T-helper 9 cell (primary cell): ENCODE measurements at places on chromosomes 7 and 10.

DNA sequence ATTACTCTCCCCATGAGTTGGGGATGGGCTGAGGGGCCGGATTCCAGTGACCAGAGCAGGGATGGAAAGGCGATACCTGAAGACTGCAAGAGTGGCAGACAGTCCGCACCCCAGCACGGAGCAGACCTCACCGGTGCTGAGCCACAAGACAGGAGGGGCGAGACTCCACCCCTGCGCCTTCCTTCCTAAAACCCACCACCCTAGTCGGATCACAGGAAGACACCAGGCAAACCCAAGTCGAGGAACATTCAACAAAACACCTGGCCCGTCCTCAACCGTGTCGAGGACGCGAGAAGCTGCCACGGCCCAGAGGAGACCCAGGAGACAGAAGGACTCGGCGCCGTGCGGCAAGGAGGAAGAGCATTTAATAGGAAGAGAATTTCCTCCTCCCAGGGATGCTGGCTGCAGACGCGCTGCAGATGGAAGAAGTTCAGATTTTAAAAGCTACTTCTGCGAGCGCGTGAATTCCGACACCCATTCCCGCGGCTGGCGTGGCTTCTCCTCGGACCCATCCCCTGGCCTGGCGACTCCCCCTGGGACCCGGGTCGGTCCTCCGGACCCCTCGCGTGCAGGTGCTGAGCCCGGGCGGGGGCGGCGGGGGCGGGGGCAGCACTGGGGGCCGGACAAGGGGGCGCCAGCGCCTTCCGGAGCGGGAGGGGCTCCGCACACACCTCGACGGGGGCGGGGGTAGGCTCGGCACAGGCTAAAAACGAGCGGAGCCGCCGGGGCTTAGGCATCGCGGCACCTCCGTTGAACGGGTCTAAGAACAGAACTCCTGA is 563 bp upstream of the UTF1 start:
- DNase-seq: no peak

DNA sequence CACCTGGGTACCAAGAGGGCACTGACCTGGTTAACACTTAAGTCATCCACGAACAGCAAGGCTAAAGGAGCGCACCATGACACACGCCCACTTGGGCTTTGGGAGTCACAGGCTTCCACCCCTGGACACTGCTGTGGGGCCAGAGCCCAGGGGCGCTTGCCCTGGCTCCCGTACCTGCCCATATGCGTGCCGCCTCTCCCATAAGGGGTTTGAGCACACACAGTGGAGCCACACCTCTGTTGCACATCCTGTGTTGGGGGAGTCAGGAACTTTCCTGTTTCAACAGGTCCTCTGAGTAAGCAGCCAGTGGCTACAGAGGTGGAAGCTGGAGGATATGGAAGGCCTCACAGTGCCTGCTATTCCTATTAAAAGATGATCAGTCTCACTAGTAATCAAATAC is 152.0 kb downstream of the REEP3 start:
- no peak for DNase-seq

DNA sequence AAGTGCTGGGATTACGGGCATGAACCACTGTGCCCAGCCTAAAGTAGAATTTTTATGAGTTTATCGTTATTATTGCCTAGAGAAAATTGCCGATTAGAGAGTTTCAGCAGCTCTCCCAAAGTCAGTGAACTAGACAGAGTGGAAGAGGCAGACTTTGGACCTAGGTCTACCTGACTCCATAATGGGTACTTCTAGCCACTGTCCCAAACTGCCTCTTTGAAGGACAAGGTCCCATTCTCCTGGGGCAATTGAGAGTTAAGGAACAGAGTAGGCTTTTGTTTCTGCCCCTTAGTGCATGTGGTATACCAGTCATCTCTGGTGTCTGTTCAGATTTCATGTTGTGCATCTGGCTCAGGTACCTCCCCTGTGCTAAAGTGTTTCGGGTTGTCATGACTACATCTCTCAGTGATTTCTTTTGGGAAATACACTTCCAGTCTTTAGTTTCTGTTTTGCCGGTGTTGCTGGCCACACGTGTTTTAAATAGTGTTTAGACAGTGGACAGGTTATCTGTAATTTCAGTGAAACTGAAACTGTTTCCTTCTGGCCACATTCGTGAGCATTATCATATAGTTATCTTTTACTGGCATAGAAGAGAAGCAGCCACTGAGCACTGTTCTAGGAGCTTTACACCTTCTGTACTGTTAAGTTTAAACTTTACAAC is 4.7 kb downstream of the TMEM236 start:
- no peak for DNase-seq

- DNase-seq: no peak
Measured at GRCh38 chr10:104904753-104905323, 263.7 kb downstream of the SORCS3 start.

DNA sequence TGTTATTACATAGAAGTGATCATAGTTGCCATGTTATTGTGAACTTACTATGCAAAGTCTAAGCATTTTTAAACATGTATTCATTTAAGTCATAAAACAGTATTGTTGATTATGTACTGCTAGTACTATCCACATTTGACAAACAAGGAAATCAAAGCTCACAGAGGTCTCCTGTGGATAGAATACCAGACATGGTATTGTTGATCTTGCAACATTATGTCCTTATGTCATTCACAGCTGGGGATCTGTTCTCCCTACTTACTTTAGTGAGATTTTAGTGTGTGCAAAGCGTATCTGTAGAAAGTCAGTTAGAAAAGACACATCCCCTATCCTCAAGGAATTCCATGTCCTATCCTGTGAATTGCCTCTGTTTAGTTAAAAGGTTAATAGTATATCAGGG is 106.1 kb downstream of the SND1 start:
- DNase-seq: no peak

GRCh38 chr10:86904600-86904999 is 52.8 kb downstream of the MMRN2 start:
- no peak for DNase-seq

- DNase-seq: no peak
Measured at GRCh38 chr7:50182759-50183158, 89.7 kb upstream of the ZPBP start.

DNA sequence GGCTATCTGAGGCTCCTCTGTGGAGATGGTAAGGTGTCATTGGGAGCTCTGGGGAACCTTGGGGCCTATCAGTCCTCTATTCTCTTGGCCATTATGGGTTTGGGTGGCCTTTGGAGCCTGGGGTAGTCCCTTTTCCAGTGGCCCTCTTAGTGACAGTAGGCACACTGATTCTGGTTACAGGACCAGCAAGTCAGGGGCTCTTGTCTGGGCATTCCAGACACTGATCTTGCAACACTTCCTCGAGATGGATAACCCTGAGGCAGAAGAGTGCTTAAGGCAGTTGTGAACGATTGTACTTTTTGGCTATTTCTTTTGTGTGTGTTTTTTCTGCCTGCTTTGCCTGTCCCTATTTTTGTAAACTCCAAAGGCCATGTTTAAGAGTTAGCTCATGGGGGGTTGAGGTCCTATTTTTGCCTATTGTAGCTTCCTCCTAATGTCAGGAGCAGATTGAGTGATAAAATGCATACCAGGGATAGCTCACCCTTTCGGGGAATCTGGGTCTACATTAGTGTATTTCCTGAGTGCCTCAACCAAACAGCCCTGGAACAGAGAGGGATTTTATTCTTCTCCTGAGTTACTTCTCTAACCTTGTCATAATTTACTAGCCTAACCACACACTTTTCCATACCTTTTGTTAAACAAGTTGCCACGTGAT is 61.2 kb downstream of the PRKAR2B start:
- no peak for DNase-seq

- DNase-seq: no peak
Measured at GRCh38 chr7:36602934-36603887, 121.1 kb downstream of the AOAH start.

- no peak for DNase-seq
Measured at GRCh38 chr7:101248276-101248675, 3.4 kb upstream of the FIS1 start.

- DNase-seq: no peak
Measured at GRCh38 chr10:113038183-113038582, 88.1 kb downstream of the TCF7L2 start.

GRCh38 chr10:64206409-64206808 is 685.2 kb downstream of the REEP3 start:
- no peak for DNase-seq

GRCh38 chr10:89550509-89550908 is 15.1 kb upstream of the SLC16A12 start:
- no peak for DNase-seq

GRCh38 chr7:128206747-128207500 is 34.2 kb upstream of the LEP start:
- no peak for DNase-seq

DNA sequence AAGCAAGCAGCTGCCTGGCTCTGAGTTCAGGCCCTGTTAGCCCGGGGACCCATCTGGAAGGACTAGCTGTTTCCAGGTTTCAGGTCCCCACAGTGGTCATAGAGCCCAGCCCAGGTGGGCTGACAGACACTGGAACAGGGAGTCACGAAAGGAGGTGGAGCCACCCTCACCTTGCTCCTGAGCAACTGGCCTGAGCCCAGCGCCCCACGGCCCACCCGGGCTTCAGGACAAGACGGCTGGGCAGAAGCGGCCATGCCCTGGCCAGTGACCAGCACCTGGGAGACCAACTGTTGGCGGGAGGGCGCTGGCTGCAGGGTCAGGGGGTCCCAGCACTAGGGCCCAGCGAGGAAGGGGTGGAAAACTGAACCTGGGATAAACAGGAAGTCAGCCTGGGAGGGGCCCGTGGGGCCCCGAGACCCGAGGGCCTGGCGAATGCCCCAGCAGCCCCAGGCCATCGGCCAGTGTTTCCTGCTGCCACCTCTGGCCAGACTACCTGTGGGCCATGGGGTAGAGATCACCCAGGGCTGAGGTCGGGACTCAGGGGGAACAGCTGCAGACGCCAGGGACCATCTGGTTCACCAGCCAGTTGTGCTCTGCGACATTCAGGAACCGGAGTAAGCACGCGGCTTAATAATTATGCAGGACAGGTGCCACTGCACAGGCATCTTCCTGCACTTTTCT is 282.1 kb upstream of the PPP2R2D start:
- DNase-seq: no peak

- no peak for DNase-seq
Measured at GRCh38 chr7:144036302-144036885, 12.4 kb upstream of the OR2A5 start.

GRCh38 chr10:6781133-6781770 is 201.2 kb upstream of the PRKCQ start:
- no peak for DNase-seq
